Astrocyte of the spinal cord (primary cell): ENCODE measurements at places on chromosomes 2 and 18.

DNA sequence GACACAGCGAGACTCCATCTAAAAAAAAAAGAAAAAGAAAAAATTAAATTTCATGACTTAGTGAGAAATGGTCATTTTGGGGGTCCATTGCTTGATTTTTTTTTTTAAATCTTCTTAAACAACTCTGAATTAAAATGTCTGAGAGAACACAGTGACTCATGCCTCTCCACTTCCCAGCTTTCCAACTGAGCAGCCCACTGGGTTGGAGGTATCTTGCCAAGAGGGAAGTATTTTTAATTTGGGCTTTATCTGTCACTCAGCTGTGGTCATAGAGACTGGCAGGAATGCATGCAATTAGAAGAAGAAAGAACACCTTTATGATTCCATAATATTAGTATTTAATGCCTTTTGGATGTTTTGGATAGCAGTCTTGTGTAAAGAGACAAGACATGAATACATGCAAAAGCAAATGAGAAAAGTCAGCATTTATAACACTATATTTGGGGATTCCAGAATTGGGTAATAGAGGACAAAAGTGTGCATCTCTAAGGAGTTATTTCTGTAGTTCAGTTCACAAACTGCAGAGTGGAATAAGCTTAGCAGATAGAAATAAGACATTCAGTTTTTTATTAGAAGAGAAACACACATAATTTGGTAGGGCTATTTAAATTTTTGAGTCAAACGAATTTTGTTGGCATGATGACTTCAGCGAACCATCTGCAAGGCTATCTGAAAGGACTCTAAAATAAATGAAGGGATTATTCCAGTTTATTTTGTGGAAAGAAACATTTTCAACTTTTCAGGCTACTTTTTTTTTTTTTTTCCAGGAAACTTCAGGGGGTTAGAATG, 254.8 kb downstream of the TGIF1 start:
- peak; percentile 33 for DNase-seq

- DNase-seq, result peak; percentile 93
These were observed 68.5 kb downstream of the CTIF start for GRCh38 chr18:48607056-48607984.

DNA sequence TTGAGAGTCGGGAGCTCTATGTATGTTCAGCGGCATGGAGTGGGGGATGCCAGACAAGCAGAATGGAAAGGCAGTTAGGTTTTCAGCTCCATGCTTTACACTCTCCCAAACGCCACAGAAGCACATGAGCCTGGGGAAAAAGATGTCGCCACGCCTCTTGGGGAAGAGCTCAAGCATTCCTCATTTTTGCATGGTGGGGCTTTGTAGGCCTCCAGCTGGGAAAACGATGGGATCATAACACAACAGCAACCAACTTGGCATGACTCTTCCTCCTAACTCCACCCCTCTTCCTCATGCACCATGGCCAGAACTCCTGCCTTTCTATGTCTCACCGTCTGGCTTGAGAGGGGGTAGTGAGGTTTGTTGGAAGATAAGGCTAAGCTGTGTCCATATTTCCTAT, 102.6 kb downstream of the PAX3 start:
- peak; percentile 49 for DNase-seq

DNA sequence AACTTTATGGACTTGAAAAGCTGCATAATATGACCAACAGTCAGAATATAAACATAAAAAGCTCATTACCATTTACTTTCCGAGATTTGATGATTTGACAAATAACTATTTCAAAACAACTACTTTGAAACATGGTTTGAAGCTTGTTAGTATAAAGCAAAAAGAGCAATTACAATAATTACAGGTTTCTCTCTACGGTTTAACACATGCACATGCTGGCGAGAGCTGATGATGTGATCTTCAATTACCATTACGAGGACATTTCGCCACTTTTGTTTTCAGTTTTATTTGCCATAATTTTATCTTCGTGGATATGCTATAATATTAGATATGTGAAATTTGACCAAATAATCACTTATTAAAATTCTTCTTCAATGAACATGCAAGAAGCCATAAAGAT, 270.1 kb downstream of the TCF4 start:
- peak; percentile 31 for DNase-seq

DNA sequence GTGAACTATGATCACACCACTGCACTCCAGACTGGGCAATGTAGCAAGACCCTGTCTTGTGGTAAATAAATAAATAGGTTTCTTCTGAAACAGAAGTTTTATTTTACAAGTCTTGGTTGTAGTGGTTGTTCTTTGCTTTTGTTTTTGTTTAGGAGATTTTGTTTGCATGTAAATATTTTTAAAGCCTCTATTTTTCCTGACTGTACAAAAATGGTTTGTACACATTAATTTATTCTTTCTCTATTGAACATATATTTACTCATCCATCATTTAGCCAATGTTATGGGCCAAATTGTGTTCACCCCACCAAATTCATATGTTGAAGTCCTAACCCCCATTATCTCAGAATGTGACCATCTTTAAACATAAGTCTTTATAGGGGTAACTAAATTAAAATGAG, 580.1 kb downstream of the EPHA4 start:
- DNase-seq, result no peak

GRCh38 chr2:68390586-68390985, 25.5 kb downstream of the PLEK start:
- no peak for DNase-seq

DNA sequence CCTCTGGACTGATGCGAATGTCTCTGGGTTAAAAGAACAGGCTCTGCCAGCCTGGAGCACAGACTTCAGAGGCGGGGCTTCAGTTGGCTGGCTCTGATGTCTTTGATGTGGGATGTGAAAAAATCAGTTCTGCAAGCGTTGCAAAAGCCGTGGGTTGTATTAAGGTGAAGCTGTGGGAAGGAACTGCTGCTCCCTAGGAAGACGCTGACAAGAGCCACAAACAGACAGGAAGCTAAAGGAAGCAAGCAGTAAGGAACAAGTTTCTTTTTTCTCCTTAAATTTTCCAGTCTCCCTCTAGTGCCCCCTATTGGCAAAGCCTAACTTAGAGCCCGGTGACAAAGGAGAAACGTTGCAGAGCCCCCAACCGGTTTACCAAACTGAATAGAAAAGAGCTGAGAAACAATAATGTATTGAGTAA, 239.0 kb downstream of the CCDC178 start:
- peak; percentile 69 for DNase-seq

DNA sequence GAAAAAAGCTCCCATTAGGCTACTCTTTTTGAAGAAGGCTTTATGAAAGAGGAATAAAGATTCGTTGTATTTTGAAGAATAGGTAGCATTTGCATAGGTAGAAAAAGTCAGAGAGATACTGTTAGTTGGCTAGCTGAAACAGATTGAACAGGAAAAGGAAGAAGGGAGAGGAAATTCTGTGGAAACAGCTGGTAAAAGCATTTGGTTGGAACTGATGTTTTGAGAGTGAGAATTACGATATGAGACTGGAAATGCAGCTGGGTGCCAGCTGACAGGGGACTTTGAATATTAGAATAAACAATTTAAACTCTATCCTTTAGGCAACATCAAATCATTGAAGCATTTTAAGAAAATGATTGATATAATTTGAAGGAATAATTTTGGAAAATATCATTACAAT, 96.7 kb upstream of the CNTNAP5 start:
- no peak for DNase-seq

DNA sequence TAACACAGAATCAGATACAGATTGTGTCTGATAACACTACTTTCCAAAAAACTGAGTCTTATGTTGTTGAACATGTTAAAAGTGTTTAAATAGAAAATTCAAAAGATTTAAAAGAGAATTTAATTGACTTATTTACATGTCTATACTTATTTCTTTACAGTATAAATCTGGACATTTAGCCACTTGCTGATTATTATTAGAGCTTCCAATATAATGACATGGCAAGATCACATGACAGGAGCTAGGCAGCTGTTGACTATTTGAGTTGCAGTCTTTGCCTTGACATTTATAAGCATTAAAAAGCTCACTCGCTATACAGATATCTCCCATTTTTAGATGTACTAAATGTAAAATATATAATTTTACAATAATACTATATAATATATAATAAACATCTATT, 6.4 kb upstream of the TMEFF2 start:
- no peak for DNase-seq

GRCh38 chr18:60649107-60649506, 276.5 kb upstream of the MC4R start:
- DNase-seq, result no peak

DNA sequence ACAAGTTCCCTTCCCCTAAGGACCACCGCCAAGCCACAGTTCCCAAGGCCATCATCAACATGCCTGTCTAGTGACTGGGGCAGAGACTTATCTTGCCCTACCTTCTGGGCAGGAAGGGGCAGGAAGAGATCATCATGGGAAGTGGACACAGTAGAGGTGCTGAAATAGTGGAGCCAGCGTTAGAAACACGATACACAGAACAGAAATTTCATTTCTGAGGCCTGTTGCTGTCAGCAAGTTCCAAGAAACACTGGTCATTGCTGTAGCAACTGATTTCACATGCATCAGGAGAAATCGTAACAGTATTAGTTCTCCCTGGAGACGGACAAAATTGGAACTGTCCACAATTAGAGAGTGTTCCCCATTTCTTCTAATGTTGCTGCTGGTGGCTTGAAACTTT, 83.0 kb downstream of the COLEC12 start:
- DNase-seq, result no peak

DNA sequence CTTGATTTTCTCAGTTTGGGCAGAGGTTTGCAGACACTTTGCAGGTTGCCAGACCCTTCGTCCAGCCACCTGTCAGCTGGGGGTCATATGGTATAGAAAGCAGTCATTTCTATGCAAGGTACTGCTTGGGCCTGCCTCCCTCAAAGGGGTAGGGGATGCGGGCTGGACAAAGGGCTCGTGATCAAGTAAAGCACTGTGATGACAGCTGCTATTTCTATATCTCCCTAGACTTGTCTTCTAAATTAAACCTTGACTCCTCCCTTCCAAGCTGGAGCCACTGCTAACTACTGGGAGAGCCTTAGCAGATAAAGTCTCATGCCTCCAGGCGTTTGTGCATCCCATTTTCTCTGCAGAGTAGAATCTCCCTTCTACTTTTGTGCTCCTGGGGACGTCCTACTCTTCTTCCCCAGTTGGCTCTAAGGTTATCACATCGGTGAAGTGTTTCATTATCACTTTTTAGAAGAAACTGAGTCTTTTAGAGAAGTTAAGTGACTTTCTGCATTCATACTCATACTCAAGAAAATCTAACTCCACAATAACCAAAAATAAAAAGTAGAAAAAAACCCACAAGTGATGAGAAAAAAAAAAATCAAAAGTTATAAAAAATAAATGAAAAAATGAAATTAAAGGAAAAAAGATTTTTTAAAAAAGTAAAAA, 710 bp upstream of the XRCC5 start:
- peak; percentile 14 for DNase-seq

DNA sequence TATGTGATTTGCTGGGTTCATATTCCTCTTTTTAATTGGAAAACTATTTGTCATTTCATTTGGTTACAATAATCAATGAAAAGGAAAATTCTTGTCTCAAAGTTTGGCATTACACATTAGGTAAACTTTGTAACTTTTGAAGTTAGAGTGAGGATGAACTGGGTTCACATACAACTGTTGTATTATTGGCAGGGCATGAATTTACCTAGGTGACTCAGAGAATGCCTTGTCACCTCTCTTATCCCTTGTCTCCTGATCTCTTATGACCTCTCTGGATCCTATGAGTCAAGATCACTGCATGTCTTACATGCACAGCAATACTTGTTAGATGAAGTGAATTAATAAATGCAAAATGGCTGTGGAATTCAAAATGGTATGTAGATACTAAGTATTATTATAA, 563.4 kb upstream of the GCFC2 start:
- no peak for DNase-seq

DNA sequence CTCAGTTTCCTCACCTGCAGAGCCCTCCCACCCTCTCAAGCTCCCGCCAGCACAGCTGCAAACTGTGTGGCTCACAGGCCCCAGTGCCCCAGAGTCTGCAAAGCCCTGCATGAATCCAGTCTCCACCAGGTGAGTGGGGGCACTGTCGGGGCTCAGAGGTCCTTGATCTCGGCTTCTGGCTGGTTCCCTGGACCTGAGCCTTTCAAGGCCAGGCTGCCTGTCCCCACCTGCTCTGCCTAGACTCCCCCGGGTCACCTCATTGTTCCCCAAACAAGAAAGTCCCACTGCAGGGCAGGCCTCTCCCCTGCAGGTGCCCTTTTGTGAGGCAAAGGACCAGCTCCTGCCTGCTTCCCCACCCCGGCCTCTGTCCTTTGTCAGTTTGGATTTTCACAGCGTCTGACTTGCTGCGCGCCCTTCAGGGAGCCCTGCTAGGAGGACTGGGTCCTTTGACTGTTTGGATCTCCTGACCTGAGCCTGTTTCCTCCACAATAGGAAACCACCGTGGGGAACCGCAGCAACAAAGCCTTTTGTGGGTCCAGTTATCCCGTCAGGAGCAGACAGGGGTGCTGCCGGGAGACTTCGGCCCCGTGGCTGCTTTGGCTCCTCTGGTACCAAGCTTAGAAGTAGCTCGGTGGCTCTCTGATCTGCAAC, 200.5 kb upstream of the HDAC4 start:
- no peak for DNase-seq
